Right lobe of liver (tissue), 6 donors: ENCODE measurements at places on chromosomes 16 and 17. TPM values are rescaled to one million over a fixed set of nuclear protein-coding genes. Genes with fewer than 3 reads are reported as not detected.
A peak's percentile ranks its signal among the peaks of the same experiment; 100 is the strongest.

DNAI2 gene
- not detected for total RNA-seq

AGRP gene
- total RNA-seq = not detected

SLC5A10 gene
- total RNA-seq = 0.14 TPM

METTL22 gene
- total RNA-seq = 12.0 TPM

WNT9B gene
- 0.55 TPM for total RNA-seq

CTRL gene
- total RNA-seq = not detected

SKAP1 gene
- 4.5 TPM for total RNA-seq

HCRT gene
- not detected for total RNA-seq

GRCh38 chr17:56810343-56810742 is 23.4 kb downstream of the C17orf67 start:
- H3K4me3 ChIP-seq = no peak overlapping the region
- H3K27me3 ChIP-seq = no peaks in the 10 kb centered on the region
- H3K4me1 ChIP-seq = no peaks in the 10 kb centered on the region
- H3K27ac ChIP-seq = no peak overlapping the region
- H3K36me3 ChIP-seq = no peaks in the 10 kb centered on the region

- DNase-seq = no peak
- H3K27ac ChIP-seq = no peak overlapping the region
- H3K36me3 ChIP-seq = no peaks in the 10 kb centered on the region
- no peak overlapping the region for H3K4me3 ChIP-seq
- no peaks in the 10 kb centered on the region for H3K4me1 ChIP-seq
- no peaks in the 10 kb centered on the region for H3K27me3 ChIP-seq
Observed at GRCh38 chr16:75590920-75591843, 25.0 kb downstream of the GABARAPL2 start.

- DNase-seq = no peak
- no peak overlapping the region for H3K27ac ChIP-seq
- H3K27me3 ChIP-seq = no peaks in the 10 kb centered on the region
- H3K36me3 ChIP-seq = no peaks in the 10 kb centered on the region
- no peak overlapping the region for H3K4me3 ChIP-seq
Observed at GRCh38 chr16:46568472-46569230, 52.5 kb downstream of the SHCBP1 start.

- no peaks in the 10 kb centered on the region for H3K27me3 ChIP-seq
- H3K36me3 ChIP-seq = peaks cover 45% of the 10 kb centered on the region
- peak; percentile 94 for DNase-seq
Observed at GRCh38 chr17:8376271-8377067, at the start of gene KRABD2. KRABD2 (minus strand) TSS chr17:8376704.

DNA sequence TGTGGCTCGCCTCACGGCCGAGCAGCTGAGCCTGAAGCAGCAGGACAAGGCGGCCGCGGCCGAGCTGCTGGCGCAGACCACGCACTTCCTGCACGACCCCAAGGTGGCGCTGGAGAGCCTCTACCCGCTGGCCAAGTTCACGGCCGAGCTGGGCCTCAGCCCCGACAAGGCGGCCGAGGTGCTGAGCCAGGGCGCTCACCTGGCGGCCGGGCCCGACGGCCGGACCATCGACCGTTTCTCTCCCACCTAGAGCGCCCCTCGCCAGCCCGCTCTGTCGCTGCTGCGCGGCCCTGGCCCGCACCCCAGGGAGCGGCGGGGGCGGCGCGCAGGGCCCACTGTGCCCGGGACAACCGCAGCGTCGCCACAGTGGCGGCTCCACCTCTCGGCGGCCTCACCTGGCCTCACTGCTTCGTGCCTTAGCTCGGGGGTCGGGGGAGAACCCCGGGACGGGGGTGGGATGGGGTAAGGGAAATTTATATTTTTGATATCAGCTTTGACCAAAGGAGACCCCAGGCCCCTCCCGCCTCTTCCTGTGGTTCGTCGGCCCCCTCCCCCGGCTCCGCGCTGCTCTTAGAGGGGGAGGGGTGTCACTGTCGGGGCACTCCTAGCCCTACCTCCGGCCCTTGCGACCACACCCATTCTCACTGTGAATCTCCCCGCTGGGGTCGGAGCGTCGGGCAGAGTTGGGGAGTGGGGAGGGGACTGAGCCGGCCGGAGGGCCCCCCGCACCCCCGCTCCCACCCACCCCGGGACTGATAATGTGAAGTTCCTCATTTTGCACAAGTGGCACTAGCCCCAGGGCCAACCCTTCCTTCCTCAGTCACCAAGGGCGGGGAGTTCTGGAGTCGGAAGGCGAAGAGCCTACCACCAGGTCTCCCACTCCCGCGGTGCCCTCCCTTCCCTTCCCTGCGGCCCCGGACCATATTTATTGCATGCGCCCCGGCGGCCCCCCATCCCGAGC is 4.0 kb downstream of the HIC1 start:
- no peaks in the 10 kb centered on the region for H3K36me3 ChIP-seq
- peak; percentile 90 for DNase-seq
- peak overlapping the region; percentile 39 for H3K27ac ChIP-seq
- no peaks in the 10 kb centered on the region for H3K27me3 ChIP-seq

GRCh38 chr16:82675300-82675699 is 48.5 kb downstream of the CDH13 start:
- DNase-seq = no peak
- H3K4me3 ChIP-seq = no peak overlapping the region
- no peaks in the 10 kb centered on the region for H3K36me3 ChIP-seq
- H3K4me1 ChIP-seq = no peaks in the 10 kb centered on the region

GRCh38 chr17:75776386-75777295 is 8.0 kb upstream of the UNK start:
- H3K4me1 ChIP-seq = no peaks in the 10 kb centered on the region
- H3K36me3 ChIP-seq = peaks cover 19% of the 10 kb centered on the region
- no peak for DNase-seq
- H3K27ac ChIP-seq = peak overlapping the region; percentile 11
- H3K27me3 ChIP-seq = no peaks in the 10 kb centered on the region

DNA sequence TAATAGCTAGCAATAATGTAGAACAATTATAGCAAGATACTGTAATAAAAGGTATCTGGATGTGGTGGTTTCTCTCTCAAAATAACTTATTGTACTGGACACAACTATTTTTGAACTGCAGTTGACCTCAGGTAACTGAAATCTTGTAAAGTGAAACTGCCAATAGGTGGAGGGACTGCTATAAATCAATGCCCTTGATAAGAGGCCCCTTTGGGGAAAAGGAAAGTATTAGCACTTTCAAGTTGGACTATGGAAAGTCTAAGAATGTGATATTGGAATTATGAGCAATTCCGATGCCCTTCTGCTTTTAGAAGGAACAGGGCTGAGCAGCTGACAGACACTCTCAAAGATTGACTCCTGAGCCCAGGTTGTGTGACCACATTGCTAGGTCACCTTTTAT is 44.5 kb upstream of the ARHGAP44 start:
- no peak for DNase-seq
- H3K36me3 ChIP-seq = no peaks in the 10 kb centered on the region
- H3K27ac ChIP-seq = no peak overlapping the region

DNA sequence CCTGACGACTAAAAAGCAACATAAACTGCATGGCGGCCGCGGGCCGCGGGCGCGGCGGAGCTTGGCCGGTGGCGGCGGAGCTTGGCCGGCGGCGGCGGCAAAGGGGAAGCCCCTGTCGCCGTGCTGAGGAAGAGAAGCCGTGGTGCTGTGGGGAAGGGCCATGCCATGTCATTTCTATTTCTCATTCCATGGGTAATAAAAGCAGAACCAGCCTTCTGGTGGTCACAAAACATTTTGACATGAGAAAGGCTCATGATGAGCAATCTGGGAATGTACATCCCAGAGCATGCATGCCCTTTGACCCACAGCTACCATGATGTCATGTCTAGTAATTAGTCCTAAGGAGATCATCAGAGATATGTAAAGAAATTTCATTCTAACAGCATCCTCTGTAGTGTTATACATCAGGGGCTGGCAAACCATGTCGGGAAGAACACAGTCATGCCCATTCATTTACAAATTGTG is 23.9 kb upstream of the HEATR6 start:
- no peak for DNase-seq
- peaks cover 3% of the 10 kb centered on the region for H3K27me3 ChIP-seq
- H3K4me3 ChIP-seq = no peak overlapping the region
- H3K27ac ChIP-seq = peak overlapping the region; percentile 10

DNA sequence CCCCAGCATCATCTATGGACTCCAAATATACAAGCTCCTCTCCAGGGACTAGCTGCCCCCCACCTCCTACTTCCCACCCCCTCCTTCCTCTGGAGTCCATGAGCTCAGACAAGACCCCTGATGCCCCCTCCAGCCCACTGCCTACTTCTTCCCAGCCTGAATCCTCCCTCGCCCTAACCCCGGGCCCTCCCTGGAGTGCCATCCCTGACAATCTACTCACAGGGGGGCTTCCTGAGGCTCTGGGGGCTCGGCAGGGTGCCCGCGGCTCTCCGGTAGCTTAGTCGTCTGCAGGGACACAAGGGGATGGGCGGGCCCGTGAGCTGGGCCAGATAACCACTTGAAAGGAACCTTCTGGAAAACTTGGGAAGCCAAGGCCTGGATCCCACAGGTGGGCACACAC is 15.1 kb downstream of the MPP3 start:
- no peaks in the 10 kb centered on the region for H3K4me1 ChIP-seq
- H3K27me3 ChIP-seq = no peaks in the 10 kb centered on the region
- no peak for DNase-seq

- DNase-seq = no peak
- no peaks in the 10 kb centered on the region for H3K27me3 ChIP-seq
- no peaks in the 10 kb centered on the region for H3K36me3 ChIP-seq
- H3K4me3 ChIP-seq = no peak overlapping the region
- H3K4me1 ChIP-seq = no peaks in the 10 kb centered on the region
- no peak overlapping the region for H3K27ac ChIP-seq
Observed at GRCh38 chr17:51455931-51456330, 195.6 kb downstream of the UTP18 start.

- H3K27ac ChIP-seq = no peak overlapping the region
- no peaks in the 10 kb centered on the region for H3K36me3 ChIP-seq
- peaks cover 3% of the 10 kb centered on the region for H3K4me1 ChIP-seq
- DNase-seq = no peak
Observed at GRCh38 chr17:27496971-27497370, 40.7 kb downstream of the KSR1 start.

DNA sequence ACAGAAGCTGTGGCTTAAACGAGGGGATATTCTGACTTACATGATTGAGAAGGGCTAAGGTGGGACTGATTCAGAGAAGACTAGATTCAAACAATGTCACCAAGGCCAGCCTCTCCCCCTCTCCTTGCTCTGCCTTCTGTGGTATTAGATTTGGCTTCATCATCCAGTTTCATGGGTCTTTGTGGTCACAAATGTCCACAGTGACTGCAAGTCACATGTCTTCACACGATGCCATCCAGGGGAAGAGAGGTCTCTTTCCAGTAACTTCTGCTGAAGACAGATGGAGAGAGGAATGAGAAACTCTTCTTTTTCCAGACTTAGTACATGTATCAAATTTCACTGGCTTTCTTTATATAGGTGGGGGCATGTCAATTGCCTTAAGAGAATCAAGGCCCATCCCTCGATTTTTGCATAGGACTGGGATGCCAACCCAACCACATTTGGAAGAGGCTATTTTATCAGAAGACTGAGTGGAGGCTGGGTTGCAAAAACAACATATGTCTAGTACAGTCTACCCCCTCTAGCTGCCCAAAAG is 57.3 kb upstream of the HNF1B start:
- H3K27ac ChIP-seq = no peak overlapping the region
- H3K36me3 ChIP-seq = no peaks in the 10 kb centered on the region
- no peaks in the 10 kb centered on the region for H3K27me3 ChIP-seq
- no peak overlapping the region for H3K4me3 ChIP-seq

GRCh38 chr17:80539022-80539641 is 5.5 kb upstream of the RPTOR start:
- H3K27ac ChIP-seq = no peak overlapping the region
- DNase-seq = no peak
- no peak overlapping the region for H3K4me3 ChIP-seq
- H3K27me3 ChIP-seq = no peaks in the 10 kb centered on the region
- H3K4me1 ChIP-seq = no peaks in the 10 kb centered on the region
- H3K36me3 ChIP-seq = no peaks in the 10 kb centered on the region

GRCh38 chr16:79316004-79316458 is 284.5 kb downstream of the MAF start:
- H3K27ac ChIP-seq = no peak overlapping the region
- no peaks in the 10 kb centered on the region for H3K4me1 ChIP-seq
- no peaks in the 10 kb centered on the region for H3K36me3 ChIP-seq
- H3K27me3 ChIP-seq = no peaks in the 10 kb centered on the region

DNA sequence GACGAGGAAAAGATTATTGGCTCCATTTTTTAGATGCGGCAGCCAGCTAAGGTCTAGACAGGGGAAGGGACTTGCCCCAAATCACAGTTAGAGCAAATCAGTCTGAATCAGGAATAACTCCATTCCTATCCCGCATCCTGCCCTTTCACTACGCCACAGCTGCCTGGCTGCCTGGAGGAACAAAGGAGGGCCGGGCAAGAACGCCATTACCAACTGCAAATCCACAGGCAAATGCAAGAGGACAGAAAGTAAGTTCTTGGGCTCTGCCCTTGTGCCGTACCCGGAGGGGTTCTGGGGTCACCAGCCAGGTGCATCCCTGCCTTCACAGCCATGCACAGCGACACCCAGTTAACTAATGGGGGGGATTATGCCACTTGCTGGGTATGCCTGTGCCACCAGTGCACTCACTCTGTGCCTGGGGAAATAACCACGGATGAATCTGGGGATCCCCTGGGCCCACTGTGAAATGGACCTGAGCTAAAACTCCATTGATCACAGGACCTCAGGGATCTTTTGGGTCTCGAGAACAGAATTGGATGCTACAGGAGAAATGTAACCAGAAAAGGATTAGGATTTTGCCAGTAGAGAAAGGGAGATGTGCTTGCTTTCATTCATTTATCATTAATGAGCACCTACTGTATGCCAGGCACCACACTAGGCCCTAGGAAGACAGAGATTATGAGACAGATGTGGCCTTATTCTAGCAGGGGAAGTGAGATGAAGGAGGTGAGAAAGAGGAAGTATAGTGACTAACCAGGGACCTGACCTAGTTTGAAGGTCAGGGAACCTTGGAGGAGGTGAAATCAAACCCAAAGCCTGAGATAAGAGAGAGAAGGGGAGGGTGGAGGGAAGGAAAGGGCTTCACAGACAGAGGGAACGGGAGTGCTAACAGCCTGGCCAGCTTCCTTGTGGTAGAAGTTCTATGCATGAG is 17.7 kb downstream of the BCL7C start:
- H3K36me3 ChIP-seq = no peaks in the 10 kb centered on the region
- peaks cover 13% of the 10 kb centered on the region for H3K4me1 ChIP-seq
- peak overlapping the region; percentile 91 for H3K4me3 ChIP-seq
- H3K27me3 ChIP-seq = no peaks in the 10 kb centered on the region

DNA sequence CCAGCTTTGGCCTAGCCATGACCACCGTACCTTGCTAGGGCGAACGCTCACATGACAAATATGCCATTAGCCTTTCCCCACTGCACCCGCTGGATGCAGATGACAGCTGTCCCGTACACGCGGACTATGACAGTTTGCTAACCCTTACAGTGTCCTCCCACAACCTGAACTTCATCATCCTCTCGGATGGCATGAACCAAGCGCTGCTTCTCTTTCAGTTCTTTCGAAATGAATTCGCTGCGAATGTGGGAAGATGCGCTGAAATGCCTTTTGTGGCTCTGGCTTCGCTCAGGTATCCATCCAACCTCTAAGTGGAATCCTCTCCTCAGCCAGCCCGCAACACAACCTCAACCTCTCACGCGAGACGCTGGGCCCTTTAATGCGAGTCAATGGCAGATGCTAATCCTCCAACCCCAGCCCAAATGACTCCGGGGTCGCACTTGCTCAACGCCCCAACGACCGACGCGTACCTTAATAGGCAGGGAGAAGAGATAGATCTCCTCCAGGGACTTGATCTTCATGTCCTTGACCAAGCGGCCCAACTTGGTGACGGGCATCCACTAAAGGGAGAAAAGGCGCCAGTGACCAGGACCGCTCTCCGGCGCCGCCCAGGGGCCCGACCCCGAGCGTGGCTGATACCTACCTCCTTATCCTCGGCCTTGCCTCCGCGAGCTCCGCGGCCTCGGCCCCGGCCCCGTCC is 670 bp downstream of the RPS2 start:
- peak overlapping the region; percentile 82 for H3K27ac ChIP-seq
- no peaks in the 10 kb centered on the region for H3K36me3 ChIP-seq
- no peak for DNase-seq
- peak overlapping the region; percentile 76 for H3K4me3 ChIP-seq
- H3K4me1 ChIP-seq = peaks cover 23% of the 10 kb centered on the region
